ENCODE measurements at places on chromosomes 6 and 20.
A peak's percentile ranks its signal among the peaks of the same experiment; 100 is the strongest.

DNA sequence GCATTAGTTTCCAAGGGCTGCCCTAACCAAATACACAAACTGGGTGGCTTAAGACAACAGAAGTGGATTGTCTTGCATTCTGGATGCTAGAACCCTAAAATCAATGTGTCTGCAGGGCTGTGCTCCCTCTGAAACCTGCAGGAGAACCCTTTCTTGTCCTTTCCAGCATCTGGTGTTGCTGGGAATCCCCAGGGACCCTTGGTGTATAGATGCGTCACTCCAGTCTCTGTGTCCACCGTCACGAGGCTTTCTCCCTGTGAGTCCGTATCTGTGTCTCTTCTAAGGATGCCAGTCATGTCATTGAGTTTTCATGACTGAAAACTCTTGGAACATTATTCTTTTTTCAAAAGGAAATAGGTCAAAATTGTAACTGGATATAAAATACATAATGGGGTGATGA, 142.9 kb downstream of the RNASET2 start:
- DNase-seq = no peak

DNA sequence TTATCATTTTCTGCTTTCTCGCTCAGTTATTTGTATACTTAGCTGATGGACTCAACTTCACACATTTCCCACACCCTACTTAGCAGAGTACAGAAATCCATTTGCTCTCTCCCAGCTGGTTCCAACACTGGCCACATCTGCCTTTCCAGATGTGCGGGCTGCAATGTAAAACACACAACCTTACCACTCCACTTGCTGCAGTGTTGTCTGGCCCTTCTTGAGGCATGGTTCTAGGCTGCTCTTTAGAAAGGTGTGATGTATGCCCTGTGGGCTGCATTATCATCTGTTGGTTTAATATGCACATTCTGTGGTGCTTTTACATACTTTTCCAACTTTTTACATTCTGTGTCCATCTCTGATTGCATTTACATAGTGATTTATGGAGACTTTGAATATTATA, 56.5 kb downstream of the TRAF3IP2 start:
- no peak for DNase-seq

DNA sequence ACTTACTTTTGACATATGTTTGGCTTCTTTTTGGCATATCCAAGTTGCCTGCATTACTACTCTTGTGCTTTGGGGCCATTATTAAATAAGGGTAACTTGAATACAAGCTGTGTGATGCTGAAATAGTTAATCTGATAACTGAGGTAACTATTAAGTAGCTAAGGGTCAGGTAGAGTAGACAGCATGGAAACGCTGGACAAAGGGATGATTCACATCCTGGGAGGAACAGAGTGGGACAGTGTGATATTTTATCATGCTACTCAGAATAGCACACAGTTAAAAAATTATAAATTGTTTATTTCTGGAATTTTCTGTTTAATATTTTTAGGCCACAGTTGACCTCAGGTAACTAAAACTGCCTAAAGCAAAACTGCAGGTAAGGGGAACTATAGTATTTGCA, 483.9 kb downstream of the RFPL4B start:
- no peak for DNase-seq

DNA sequence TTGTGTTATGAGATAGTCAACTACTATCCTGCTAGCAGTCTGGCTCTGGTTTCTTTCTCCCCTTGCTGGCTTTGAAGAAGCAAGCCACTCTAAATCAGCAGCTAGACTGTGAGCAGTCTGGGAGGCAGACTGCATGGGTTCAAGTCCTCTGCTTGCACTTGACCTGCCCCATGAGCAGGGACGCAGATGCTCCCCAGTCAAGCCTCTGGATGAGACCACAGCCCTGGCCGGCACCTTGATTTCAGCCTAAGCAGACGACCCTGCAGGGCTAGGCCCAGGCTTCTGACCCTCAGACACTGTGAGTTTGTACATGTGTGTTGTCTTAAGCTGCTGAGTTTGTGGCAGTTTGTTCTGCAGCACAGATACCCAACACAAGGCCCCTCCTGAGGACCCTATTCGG, 105.8 kb downstream of the SULF2 start:
- DNase-seq = no peak

GRCh38 chr6:115610696-115611095, 450.0 kb downstream of the FRK start:
- no peak for DNase-seq

GRCh38 chr20:35243986-35244385, 17.5 kb downstream of the MMP24 start:
- no peak for DNase-seq

DNA sequence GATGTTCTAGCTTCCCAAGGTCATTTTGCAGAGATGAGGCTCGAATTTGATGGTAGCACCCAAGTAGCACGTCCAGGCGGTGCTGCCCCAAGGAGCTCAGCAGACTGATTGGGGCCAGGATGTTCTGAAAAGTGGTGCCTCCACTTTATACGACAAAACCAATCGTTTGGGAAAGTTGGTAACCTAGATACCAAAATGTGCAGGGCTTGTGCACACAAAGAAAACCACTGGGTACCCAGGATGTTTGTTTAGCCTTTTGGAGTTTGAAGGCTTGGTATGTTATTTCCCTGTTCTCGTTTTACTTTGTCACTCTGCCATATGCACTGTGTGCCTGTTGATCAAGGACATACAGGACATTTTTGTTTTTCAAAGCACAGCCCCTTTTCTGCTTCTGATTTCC, 40.7 kb upstream of the PBOV1 start:
- no peak for DNase-seq

- DNase-seq = no peak
These were observed 6.2 kb downstream of the JPH2 start for GRCh38 chr20:44180814-44181213.

GRCh38 chr20:15922556-15922955, 650.7 kb downstream of the KIF16B start:
- no peak for DNase-seq

DNA sequence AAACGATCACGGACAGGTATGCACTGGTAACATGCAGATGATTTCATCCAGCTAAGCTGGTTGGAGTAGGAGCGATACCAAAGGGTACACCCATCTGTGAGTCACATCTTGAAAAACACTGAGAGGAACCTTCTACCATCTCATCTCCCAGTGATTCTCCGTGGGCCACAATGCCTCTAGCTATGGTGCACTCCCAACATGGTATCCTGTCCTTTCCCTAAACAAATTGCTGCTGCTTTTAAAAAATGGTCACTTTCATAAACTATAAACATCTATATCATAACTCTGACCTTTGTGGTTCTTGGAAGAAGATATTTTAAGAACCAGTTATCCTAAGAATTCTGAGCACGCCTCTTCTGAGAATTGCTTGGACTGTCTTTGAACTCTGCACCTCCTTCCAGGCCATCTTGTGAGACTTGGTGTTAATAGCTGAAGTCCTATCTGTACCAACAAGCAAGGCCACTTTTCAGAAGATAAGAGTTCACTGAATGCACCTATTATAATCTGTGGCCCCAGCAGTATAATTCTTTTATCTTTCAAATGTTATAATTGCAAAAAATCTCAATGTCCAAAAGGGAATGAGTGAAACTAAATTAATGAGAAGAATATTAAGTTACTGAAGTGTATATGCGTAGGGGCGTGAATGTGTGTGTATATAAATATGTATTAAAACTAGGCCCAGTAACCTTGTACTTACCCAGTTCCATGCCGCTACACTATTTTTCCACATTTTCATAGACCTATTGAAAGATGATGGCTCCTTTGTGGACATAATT, 70.5 kb upstream of the TPD52L1 start:
- no peak for DNase-seq

- no peak for DNase-seq
These were observed 46.3 kb upstream of the BTN3A2 start for GRCh38 chr6:26318459-26319404.

GRCh38 chr6:13190376-13190775, 138.0 kb downstream of the TBC1D7 start:
- no peak for DNase-seq

DNA sequence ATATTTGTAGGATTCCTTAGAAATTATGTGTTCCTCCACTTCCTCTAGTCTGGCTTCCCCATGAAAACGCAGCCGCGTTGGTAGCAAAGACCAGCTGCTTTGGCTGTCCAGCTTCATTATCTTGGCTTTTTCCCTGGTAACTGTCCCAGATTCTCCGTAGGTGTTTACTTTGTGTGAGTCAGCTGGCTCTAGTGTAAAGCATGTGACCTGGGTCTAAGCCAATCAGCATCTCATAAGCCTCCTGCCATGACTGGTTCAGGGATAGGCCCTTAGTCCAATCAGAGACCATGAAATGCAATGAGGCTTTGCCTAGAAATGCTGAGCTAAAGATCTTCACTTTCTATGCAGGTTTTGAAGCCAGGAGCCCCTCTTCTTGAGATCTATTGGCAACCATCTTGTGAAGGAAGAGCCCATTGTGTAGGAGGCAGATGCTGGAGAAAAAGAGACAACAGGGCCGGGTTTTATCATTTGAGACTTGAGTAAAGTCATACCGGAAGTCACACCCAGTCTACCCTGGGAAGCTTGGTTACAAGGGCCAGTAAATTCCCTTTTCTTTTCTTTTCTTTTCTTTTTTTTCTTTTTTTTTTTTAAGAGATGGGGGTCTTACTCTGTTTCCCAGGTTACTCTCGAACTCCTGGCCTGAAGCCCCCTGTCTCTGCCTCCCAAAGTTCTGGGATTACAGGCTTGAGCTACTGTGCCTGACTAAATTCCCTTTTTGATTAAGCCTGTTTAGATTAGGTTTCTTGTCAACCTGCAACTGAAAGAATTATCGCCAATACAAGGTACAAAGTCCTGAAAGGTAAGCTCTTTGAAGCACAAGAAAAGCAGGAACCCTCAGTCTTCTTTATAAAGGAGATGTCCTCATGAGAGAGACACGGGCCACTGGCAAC, 256.5 kb upstream of the RREB1 start:
- peak; percentile 41 for DNase-seq

- DNase-seq = peak; percentile 24
These were observed 455.0 kb upstream of the SOX4 start for GRCh38 chr6:21138336-21139069.

GRCh38 chr6:5411414-5411813, 150.1 kb downstream of the FARS2 start:
- no peak for DNase-seq

- DNase-seq = no peak
These were observed 45.8 kb downstream of the QKI start for GRCh38 chr6:163460307-163460782.

DNA sequence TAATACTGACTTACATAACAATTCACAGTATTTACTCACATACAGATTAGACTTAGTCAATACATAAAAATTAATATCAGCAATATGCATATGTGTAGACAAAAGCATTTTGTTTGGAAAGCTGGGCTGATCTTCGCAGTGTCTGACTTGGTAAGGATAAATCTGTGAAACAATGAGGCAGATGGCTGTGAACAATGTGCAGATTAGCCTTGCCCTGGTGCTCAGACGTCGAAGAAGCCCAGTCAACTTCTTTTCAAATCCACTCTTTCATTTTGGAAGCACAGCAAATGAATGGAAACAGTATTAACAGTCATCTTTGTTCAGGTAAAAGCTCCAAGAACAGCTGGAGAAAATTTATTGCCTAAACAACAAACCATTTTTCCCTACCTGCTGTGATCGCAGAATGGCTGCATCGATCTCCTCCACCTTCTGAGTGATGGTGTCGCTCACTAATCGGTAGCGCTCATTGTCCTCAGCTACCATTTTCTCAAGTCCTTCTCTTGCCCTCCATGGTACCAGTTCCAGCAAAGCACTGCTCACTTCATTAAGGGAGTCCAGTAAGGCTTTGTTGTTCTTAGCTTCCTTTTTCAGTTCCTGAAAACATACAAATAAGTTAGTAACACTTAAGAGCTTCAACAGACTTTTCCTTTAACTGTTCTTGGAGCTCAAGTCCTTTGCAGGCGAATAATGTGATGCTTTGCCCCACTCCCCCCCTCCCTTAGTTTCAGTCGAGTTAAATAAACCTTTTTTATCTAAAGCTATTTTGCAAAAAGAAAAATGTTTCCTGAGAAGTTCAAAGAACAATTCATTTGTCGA, 116.5 kb downstream of the DST start:
- no peak for DNase-seq

DNA sequence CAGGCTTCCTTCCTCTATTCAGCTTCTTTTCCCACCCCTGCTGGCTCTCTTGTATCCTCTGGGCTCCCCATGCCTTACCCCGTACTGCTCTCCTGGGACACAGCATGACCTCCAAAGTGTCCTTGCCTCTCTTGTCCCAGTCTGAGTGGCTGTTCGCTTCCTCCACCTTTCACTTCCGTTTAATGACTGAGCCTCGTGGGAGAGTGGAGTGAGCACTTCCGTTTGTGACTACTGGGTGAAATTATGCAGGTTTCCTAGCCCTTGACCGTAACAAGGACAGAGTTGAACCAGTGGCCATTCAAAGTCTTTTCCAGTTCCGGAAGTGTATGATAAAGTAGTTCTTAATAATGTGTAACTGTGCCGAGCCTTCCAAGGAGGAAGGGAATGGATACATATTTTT, 109.2 kb downstream of the ARID1B start:
- no peak for DNase-seq

DNA sequence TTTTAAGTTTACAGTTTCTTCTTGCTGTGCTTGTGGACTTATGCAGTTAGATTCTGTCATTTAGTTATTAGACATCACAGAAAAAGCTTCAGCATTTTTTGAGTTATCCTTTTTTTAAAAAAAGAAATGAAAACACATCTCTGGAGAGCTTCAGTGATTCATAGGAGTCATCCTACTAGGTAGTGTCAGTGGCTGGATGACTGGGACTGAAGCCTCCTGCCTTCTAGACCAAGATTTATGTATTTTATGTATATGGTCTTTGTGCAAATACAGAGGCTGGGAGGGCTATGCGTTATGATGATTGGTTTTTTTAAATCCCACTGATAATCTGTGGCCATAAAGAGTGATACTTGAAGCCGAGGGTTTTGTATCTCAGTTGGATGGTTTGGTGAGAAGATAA, 125.9 kb upstream of the JAG1 start:
- no peak for DNase-seq

- no peak for DNase-seq
These were observed 20.2 kb downstream of the GMEB2 start for GRCh38 chr20:63606686-63607085.

- peak; percentile 61 for DNase-seq
These were observed 537 bp downstream of the PPIL4 start for GRCh38 chr6:149545258-149545753.

GRCh38 chr6:43812850-43813578, 43.0 kb downstream of the VEGFA start:
- DNase-seq = no peak

- DNase-seq = no peak
These were observed 39.0 kb downstream of the STX11 start for GRCh38 chr6:144189351-144189750.

DNA sequence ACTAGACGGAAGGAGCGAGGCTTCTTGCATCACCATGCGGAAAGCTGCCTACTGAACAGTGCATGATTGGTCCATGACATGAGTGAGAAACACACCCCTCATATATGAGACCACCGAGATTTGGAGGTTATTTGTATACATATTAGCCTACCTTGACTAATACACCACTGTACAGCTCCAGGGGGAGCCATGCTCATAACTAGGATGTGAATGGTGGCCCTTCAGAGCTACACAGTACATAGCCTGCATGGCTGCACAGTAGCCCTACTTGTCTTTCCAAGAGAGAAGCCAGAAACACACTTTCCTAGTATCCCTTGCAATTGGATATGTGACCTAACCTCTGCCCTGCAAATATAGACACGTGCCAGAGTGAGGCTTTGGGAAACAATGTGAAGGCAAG, 21.8 kb upstream of the MCUR1 start:
- DNase-seq = no peak

GRCh38 chr20:5349448-5349847, 32.7 kb upstream of the PROKR2 start:
- DNase-seq = no peak

All from pons (tissue), 1 donor.